ENCODE measurements at places on chromosomes 12 and 14.

GRCh38 chr12:6540181-6540877, 6.0 kb downstream of the GAPDH start:
- DNase-seq = no peak

GRCh38 chr12:92942905-92943304, 13.8 kb upstream of the EEA1 start:
- DNase-seq = no peak

DNA sequence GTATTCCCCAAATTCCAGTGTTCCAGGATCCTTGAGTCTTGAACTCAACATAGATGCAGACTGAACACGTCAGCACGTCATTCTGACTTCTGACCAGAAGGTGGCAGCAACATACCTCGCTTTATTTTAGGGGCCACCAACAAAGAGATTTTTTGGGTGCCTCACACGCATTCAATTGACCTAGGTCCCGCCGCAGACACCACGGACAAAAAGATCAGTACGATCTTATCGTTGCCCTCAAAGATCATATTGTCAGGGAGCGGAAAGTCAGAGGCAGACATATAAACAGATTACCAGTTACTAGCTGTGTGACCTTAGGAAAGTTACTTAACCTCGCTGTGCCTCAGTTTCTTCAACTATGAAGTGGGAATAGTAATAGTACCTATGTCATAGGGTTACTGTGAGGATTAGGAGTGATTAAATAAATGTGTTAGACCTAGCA, 6.5 kb upstream of the PRPH start:
- peak; percentile 18 for DNase-seq

GRCh38 chr12:27987331-27987730, 14.8 kb upstream of the PTHLH start:
- DNase-seq = no peak

DNA sequence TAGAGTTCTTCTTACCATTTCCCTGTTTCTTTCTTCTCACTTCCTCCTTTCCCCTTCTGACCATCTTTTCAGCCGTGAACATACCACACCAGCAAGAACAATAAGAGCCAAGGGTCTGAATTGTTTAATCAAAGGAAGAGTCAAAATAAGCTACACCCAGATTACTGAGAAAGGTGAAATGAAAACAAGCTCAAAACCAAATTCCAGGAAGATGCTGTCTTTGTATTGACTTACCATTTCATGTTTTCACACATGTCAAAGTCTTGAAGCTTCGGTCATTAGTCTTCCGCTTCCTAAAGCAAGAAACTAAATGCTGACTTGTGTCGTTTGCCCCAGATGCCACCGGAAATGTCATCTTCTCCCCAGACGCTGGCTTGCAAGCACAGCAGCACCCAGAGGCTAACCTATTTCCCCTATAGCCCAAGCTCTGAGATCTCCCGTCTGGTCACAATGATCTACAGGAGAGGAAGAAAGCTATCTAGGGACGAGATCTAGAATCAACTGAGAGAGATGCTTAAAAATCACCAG, 136.5 kb upstream of the AMIGO2 start:
- no peak for DNase-seq

DNA sequence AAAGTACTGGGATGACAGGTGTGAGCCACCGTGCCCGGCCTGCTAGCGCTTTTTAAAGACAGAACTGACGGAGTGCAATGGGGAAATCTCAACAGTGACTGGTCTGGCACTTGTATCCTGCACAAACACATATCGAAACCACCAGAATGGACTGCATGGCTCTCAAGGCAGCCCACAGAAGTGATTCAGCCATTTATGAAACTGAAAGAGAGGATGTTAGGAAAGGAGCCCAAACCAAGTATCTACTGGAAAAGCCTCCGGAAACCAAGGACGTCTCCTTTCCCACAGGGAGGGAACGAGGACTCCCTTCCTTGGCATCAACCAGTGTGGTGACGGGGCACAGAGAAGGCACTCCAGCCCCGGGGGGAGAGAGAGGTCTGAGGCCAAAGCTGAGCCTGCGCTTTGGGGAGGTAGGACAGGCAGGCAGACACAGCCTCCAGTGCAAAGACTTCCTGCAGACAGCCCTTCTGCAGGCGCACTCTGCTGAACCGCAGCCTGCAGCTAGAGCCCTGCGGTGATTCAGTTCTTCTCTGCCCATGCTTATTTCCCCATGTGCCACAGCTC, 16.5 kb downstream of the SLC15A4 start:
- DNase-seq = no peak

DNA sequence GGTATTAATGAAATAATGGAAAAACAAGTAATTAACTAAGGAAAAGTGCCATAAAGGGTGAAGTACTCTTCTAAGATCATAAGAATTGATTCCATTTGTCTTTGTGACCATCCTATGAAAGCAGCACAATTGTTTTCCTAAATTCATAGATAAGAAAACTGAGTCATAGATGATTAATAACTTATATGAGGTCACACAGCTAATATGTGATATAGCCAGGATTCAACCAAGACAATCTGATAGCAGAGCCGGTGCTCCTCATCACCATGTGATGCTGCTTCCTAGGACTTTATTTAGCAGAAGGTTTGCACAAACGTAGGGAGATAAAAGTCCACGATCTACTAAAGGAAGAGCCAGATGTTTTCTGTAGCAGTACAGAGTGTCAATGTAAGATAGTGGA, 181.5 kb upstream of the SYT1 start:
- no peak for DNase-seq

DNA sequence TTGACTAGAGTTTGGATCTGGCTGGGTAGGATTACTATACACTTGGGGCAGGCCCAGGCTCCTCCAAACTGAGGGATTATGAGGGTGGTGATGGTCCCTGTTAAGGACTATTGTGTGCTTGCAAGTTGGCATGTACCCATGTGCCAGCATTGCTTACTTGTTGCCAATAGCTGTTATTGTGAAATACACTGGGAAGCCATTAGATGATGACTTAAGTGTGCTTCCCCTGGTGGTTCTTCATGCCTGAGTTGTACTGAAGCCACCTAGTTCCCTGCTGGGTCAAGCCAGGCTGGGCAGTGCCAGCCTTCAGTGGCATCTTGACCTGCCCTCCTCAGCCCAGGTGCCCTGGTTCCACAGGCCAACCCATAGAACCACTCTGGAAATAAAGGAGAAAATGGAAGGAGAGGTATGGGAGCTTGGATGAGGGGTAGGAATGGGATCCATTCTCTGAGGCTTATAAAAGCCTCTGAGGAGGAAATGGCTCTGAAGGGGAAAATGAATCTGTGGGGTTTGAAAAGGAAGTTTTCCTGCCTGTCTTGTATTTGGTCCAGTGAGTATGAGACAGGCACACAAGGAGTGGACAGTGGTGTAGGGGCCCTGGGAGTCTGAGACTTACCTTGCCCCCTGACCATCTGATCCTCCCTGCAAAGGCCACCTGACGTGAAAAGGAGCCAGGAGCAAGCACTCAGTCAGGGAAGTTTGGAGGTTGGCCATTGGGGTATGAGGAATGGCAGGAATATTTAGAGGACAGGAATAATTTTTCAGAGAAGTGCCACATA, 724 bp downstream of the LTB4R start:
- no peak for DNase-seq

- no peak for DNase-seq
Measured at GRCh38 chr12:64739778-64740177, 19.4 kb downstream of the GNS start.

GRCh38 chr12:98424726-98425401, 90.5 kb upstream of the TMPO start:
- no peak for DNase-seq

- DNase-seq = no peak
Measured at GRCh38 chr14:31508135-31508534, 20.3 kb upstream of the GPR33 start.

DNA sequence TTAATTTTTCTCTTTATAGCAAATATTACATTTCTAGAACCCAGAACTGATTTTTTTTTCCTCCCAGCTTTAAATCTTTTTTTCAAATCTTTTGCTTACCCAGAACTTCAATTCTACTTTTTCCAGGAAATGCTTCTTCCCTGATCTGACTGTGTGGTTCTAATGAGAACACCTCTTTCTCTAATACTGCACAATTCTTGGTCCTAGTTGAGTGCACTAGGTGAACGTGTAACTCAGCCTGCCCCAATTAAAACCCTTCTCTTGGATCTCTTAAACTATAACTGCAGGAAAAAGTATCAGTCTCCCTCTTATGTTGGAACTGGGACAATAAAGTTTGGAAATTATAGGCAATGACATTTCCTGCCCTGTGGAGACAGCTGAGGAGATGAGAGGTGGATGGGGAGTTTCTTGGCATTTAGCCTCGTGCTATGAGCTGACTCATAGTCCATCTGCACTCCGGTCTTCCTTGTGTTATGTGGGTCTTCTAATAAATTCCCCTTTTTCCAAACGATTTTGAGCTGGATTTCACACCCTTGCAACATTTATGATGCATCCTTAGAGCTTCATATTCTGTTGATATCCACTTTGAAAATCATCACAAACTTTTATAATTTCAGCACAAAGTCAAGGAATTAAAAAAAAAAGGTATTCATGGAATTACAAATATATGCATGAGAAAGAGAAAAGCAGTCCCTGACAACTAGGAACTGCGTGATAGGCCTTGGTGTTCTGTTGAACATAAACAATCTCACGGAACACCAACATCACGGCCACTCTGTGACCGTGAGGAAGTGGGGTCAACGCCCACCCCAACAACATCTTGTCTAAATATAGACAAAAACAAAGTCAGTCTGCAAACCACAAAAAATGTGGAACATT, 52.4 kb downstream of the BRMS1L start:
- DNase-seq = no peak

DNA sequence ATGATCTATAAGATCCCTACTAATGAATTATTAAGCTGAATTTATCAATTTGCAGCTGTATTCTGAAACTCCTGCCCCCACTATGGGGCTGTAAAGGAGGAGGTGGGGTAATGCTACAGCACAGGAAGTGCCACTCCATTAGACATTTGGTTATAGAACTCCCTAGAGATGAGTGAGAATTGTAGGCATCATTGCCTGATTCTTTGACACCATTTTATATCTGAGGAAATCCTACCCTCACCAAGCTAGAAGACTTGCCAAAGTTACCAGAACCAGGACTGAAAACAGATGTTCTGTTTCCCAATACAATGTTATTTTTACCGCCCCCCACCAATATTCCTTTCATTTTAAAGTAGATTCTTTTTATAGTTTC, 182.4 kb downstream of the EGLN3 start:
- no peak for DNase-seq

- DNase-seq = no peak
Measured at GRCh38 chr14:65228956-65229747, 126.8 kb upstream of the MAX start.

- no peak for DNase-seq
Measured at GRCh38 chr14:91722386-91722785, 9.5 kb downstream of the CATSPERB start.

DNA sequence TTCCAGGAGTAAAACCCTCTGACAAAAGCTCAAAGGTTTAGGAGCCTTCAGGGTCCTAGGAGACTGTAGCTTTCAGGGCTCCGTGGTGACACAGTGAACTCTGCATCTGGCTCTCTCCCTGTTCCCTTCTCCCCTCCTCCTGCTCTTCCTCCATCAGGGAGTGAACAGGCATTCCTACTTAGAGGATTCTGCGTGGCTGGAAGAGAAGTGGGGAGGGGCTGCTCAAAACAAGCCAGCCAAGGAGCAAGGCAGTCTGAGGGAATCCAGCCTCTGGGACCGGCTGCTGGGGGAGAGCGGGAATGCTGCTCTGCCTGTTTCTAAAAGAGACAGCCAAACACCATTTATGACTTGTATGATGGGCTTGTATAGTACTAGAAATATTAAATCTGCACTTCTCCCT, 49.5 kb downstream of the RBMS2 start:
- DNase-seq = no peak

DNA sequence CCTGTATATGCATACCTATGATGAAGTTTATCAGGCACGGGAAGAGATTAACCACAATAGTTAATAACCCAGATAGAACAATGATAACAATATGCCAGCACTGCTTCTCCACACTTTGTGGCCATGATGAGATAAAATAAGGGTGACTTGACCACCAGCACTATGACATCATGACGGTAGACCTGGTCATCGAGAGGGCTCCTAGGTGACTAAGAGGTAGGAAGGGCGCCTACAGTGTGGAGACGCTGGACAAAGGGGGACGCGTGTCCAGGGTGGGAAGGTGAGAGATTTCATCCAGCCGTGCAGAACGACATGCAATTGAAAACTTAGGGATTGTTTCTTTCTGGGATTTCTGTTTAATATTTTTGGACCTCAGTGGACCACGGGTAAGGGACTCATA, 221.8 kb upstream of the RTL1 start:
- no peak for DNase-seq

- DNase-seq = no peak
Measured at GRCh38 chr12:82057770-82058169, 298.6 kb upstream of the PPFIA2 start.

GRCh38 chr14:75113932-75114539, 12.8 kb downstream of the NEK9 start:
- no peak for DNase-seq

GRCh38 chr14:68143341-68143841, 323.8 kb downstream of the RAD51B start:
- no peak for DNase-seq

GRCh38 chr12:75759842-75760572, 248.6 kb upstream of the KRR1 start:
- DNase-seq = no peak

DNA sequence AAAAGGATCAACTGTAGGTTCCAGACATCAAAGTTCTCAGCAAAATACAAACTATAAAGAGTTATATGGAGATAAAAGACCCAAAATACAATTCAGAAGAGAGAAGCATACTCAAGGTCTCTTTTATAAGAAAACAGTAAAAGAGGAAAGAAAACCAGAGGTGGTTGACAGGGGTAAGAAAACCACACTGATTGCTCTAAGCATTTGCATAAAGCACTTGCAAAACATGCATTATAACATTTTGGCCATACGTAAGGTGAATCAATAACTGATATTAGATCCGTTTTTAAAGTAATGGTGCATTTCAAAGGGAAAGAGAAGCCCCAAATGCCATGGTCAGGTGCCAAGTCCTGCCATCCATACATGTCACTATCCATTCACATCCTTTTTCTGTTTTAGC, 5.9 kb downstream of the DDHD1 start:
- DNase-seq = no peak

DNA sequence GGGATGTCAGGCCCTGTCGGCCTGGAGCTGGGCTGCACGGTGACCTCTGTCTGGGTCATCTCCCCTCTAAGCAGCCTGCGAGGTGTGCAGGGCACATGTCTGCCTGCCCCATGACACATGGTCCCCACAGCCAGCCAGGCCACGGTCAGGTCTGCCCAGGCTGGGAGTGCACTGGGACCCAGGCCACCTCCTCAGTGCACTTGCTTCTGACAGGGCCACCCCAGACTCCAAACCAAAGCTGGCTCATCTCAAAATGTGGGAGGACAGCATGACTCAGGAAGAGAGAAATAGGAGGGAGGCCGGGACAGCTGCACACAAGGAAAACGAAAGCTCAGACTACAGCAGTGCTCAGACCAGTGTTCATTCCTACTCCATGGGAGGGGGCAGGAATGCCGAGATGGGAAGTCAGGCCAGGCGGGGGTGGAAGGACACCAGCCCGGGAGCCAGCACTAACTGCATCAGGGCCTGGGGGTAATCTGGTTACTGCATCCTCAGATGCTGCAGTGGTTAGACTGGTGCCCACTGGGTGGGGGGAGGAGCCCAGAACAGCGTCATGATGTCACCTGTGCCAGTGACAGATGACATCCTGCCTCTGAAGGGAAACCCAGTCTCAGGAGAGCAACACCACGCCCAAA, 4.0 kb downstream of the P2RX2 start:
- DNase-seq = no peak

GRCh38 chr14:105495990-105496830, 5.2 kb downstream of the TEDC1 start:
- no peak for DNase-seq

All from stimulated activated CD4-positive, alpha-beta T cell treated with anti-CD3 and anti-CD28 coated beads, Interleukin-1b, Interleukin-23, amount 100 ng/mL, for 1 hour (primary cell).